ENCODE measurements at places on chromosomes 6 and 20. TPM values are rescaled to one million over a fixed set of nuclear protein-coding genes. Genes with fewer than 3 reads are reported as not detected.

DNA sequence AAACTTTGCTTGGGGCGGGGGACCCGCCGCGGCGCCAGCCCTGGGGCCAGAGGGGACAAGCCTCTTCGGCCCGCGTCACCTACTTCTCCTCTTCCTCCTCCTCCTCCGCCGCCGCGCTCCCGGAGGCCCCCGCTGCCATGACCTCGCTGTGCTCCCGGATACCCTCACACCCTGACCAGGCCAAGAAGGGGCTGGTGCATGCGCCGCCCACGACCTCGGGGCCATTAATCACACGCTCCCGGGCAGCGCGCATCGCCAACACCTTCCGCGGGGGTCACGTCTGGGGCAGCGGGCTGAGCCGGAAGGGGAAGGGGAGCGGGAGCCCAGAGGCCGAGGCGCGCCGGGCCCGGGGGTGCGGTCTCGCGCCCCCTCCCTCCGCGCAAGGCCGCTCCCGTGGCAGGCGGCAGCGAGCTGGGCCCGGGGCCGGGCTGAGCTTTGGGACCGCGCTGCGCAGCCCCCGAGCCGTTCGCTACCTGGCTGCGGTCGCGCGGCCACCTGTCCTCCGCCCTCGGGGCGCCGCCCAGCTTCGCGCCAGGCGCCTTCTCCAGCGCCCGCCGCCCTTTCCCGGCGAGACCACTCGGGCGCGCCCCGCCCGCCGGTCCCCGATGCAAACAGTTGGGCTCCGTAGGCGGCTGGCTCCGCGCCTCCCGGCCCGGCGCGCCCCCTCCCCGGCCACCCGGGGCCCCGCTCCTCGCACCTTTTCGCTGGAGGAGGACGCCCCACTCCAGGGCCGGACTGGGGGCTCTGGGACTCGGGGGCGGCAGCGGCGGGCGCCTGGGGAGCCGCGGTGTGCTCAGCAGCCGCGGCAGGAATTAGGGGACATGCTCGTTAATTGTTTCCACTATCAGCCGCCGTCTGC lies 575 bp upstream of the CNR1 start:
- DNase-seq, result no peak

MCUR1 gene
- 47.1 TPM for total RNA-seq

DNA sequence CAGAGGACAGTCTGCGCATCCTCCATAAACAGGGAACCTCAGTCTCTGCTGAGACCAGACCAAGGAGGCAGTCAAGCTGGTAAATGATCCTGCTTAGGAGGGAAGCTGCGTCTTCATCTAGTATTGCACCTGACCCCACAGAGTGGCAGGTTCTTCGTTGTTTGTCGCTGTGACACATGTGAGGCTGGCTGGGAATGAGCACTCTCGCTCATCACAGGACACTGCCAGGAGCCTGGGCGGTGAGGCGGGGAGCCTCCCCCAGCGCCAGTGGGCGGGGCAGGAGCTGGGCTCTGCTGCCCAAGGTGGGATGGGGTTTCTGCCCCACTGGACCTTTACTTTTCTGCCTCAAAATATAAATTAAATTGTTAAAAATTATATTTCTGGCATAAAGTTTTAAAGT lies 48.4 kb upstream of the SYNDIG1 start:
- DNase-seq, result no peak

DNA sequence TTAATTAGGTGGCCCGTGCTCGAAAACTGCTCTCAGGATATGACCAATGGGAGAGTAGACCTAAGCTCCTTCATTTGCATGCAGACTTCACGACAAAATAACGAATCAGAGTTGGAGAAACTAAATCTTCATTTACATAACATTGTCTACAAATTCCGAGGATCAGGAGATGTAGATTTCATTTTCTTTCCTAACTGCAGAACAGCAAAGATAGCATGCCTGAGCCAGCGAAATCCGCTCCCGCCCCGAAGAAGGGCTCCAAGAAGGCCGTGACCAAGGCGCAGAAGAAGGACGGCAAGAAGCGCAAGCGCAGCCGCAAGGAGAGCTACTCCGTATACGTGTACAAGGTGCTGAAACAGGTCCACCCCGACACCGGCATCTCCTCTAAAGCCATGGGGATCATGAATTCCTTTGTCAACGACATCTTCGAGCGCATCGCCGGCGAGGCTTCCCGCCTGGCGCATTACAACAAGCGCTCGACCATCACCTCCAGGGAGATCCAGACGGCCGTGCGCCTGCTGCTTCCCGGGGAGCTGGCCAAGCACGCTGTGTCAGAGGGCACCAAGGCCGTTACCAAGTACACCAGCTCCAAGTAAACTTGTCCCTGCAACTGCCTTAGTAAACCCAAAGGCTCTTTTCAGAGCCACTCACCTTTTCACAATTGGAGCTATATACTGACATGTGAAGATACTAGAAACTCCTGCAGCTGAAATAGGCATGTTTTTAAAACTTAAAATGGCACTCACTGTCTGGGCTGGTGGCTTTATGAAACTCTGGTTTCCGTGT lies 96.5 kb downstream of the HFE start:
- DNase-seq, result peak; percentile 30

GRCh38 chr6:158509465-158509864 lies 50.4 kb upstream of the TMEM181 start:
- no peak for DNase-seq

SLC23A2 gene
- 19.6 TPM for total RNA-seq

DNA sequence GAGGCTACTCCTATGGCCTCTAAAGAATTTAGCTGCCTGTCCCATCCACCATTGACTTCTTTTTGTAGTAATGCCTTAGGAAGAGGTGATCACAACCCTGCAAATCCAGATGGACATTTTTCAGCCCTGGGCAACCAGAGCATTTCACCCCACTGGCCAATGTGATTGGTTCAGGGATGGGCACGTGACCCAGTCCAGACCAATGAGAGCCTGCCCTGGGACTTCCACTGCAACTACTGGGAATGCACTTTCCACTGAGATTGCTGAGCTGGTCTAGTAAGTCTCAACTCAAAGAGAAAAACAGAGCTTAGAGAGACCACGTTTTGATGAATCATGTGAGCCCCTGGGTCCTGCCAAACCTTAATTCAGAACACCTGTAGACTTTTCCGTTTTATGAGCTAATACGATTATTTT lies 8.9 kb upstream of the UBE2V1 start:
- DNase-seq, result no peak

HLA-DMB gene
- 1.4 TPM for total RNA-seq

DNA sequence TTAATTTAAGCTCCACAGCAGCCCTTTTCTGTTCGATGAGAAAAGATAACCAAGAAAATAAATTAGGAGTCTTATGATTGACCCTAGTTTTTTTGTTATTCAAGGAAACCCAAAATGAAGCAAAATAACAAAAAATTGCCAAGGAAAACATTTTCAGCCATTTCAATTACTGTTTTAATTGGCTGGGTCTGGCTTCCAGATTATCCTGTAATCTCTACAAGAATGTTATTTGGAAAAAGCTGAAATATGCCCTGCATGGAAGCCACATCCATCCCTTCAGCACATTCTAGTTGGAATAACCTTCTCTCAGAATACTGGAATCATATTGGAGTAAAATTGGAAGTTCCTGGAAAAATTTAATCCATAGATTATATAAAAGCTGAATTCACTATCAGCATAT lies 191.1 kb upstream of the CCN2 start:
- DNase-seq, result no peak

DNA sequence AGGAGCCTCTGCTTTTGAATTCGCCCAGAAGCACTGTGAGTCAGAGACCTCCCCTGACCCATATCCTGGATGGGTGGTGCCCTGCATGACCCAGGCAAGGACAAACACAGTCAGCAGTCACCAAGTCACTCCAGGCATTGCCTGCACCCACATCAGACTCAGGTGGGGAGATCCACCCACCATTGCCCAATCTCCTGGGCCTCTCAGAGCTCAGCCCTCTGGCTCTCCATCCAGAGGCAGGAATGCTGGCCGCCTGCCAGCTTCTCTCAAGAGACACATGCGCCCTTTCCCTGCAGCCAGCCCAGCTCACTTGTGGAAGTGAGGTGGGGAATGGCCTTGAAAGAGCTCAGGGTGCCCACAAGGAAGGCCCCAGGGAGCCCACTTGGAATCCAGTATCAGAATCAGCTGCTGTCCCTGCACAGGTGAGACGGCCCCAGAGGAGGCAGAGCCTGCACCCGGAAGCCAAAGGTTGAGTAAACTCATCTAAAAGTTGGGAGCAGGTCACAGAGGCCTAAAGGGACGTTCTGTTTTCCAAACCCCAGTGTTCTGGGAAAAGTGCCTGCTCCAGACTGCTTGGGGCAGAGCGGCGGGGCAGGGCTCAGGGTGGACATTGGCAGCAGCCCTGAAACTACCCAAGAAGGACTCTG lies 129.8 kb downstream of the PREX1 start:
- no peak for DNase-seq

- DNase-seq, result no peak
These were observed 22.2 kb downstream of the CEP57L1 start for GRCh38 chr6:109117346-109118035.

DNA sequence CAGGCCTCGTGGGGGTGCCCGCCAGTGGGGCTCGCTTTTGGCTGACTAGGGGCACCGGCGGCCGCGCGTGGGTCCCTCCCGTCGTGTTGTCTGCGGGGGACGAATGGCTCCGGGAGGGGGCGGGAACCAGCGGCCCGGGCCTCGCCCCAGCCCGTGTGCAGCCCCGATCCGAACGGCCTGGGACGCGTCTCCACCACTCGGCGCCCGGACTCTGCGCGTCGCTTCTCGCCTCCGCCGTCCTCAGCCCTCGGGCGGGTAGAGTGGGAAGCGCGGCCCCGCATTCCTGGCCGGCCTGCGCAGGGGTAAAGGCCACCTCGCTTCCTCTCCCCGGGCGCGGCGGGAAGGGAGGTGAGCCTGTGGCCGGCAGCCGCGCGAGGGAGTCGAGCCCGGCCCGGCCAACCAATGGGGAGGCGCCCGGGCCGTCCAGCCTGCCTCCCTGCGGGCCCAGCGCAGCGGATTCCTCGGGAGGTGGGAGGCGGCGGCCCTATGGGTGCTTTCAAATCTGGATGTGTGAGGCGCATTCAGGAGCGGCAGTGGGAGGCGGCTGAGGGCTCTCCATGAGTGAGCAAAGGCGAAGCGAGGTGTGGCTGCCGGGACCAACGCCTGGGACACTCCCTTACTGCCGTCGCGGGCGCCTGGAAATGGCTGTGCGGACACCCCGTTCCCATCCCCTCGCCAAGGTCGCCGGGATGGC lies 1.1 kb upstream of the ZBTB46 start:
- DNase-seq, result no peak

- no peak for DNase-seq
These were observed 21.3 kb downstream of the PRR18 start for GRCh38 chr6:166286839-166287271.

SLC22A3 gene
- not detected for total RNA-seq

DNA sequence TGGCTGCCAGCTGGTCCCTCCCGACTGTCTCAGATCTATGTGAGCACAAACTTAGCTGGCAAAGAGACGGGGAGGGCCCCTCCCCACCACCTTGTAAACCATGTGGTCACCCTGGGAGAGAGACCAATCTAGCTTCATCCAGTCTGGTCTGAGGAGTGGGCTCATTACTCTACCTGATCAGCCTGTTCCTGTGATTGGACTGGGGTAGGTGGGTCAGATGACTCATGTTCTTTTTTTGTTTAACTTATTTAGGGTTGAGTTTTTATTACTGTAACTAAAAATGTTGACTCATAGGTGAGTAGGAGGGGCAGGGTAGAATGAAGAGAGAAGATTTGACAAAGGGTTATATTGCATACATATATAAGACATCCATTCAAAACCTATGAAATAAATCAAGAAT lies 4.7 kb downstream of the GSTA4 start:
- DNase-seq, result no peak

RBM38 gene
- total RNA-seq, result 123 TPM

GRCh38 chr20:38220587-38221118 lies 39.9 kb downstream of the KIAA1755 start:
- DNase-seq, result no peak

DNA sequence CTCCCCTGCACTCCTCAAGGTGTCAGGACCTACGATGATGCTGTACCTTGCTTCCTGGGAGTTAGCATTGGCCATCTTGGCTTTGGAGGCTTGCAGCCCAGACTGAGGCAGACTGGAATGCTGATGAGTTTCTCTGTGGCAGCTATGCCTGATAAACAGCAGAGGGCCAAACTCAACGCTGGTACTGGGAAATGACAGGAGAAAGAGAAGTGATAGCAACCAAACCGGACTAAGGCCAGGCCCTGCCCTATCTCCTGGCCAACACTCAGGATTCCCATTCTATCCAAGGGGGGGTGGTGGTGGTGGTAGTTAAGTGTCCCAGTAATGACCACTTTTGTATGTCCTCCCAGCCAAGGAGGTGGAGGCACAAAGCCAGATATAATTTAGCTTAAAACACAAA lies 90.0 kb upstream of the DTNBP1 start:
- no peak for DNase-seq

SRMS gene
- total RNA-seq, result not detected

GRCh38 chr6:32554116-32554965 lies 24.3 kb upstream of the HLA-DRB5 start:
- DNase-seq, result no peak

DNA sequence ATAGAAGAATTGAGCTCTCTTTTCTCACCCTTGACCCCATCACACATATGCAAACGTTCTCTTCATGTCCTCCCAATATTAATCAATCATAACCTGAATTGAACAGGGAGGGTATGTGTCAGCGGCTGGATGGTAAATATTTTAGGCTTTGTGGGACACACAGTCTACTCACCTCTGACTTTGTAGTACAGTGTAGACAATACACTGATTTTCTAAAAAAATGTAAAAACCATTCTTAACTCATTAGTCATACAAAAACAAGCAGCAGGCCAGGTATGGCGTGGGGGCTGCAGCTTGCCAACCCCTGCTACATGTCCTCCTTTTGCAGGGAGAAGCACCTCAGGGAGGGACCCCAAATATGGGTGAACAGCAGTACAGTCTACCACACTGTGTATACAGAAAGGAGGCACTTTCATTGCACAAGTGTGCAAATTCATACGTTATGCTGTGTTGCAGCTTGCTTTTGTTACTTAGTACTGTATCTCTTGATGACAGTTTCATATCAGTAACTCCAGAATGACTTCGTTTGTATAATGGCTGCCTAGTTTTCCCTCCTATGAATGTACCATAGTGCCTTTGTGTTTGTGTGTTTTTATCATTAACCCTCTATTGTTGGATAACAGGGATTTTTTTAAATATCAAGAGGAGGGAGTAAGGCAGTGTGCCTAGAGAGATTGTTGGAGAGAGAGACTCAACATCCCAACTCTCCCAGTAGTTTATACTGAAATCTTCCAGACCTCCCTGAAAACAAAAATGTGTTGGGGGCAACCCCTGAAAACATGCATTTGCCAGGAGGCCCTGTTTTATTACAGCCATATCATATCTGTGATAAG lies 214.3 kb downstream of the ZMYND8 start:
- DNase-seq, result no peak

LSM2 gene
- total RNA-seq, result 163 TPM

ANGPT4 gene
- not detected for total RNA-seq

GRCh38 chr6:8539453-8539852 lies 104.1 kb upstream of the SLC35B3 start:
- DNase-seq, result no peak

DNA sequence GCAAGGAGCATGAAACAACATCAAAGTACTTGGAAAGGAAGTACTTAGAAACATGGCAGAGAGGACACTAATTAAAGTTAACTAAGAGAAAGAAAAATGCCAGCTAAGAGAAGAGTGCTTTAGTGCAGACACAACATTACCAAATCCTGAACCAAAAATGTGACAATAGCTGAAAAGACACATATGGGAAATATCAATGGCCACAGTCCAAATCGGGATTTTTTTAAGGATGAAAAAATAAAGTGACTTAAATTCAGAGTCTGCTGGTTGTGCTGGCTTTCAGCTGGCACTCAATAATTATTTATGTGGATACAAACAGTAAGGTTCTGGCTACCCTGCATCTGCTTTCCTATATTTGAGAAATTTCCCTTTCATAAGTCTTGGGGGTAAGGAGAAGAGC lies 12.6 kb upstream of the DST start:
- no peak for DNase-seq

- DNase-seq, result no peak
These were observed 841.4 kb upstream of the MAP3K7 start for GRCh38 chr6:91428296-91428695.
